Activated CD4-positive, alpha-beta memory T cell treated with anti-CD3 and anti-CD28 coated beads, Interleukin-2, amount 10 ng/mL, durations not matched to agents 7 days and 5 days (primary cell): ENCODE measurements at places on chromosomes 1 and 21. TPM values are rescaled to one million over a fixed set of nuclear protein-coding genes. Genes with fewer than 3 reads are reported as not detected.

GRCh38 chr1:110596312-110596711 is 9.8 kb downstream of the KCNA2 start:
- no peak for DNase-seq

- no peak for DNase-seq
Observed at GRCh38 chr1:6859415-6860343, 74.4 kb downstream of the CAMTA1 start.

DNA sequence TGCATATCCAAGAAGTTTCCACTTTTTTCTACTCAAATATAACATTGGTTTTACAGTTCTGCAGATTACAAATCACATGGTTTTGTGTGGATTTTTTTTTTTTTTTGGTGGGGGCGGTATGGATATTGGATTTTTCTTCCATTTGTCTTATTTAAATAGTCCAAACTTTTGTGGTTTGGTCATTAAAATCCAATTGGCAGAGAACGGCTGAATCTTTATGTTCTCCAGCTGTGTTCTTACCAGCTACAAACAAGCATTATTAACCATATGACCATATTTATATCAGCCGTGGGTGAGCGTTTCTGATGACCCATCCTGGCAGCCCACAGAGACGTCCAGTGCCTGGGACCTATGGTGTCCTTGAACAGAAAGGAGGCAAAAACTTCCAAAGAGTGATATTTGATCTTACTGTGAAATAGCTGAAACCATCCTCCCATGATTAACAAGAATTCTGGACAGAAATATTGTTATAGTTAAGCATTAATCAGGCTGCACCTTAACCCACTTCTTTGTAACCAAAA is 200.4 kb downstream of the LYPLAL1 start:
- no peak for DNase-seq

DNA sequence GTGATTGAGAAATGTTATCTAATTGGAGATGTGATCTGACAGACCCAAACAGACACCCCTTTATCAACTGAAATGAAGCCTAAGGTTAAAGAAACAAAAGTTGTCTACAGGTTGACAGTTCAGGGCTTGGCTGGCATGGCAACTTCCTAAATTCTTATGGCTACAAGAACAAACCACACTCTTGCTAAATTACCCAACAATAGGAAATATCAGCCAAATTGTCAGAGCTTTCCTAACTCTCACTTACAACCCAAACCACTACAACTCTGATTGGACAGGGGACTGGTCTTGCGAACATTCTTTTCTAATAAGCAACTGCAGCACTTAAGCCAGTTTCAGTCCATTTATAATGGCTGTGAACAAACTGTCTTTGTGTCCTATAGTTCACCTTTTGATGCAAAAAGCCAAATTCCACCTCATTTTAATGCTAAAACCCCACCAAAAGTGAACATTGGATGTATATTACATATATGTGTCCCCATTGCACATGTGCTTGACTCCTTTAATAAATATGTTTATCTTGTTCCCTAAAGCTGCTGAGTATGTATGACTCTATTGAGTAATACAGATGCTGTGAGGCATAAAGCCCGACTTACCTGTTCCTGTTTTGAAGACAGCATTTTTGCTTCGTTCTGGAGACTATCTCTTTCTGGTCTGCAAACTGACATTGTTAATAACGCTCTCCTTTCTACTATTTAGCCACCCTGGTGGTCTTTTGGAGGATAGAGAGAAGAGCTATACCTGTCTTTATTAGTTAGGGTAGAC is 101.3 kb upstream of the HMCN1 start:
- DNase-seq = no peak

DNA sequence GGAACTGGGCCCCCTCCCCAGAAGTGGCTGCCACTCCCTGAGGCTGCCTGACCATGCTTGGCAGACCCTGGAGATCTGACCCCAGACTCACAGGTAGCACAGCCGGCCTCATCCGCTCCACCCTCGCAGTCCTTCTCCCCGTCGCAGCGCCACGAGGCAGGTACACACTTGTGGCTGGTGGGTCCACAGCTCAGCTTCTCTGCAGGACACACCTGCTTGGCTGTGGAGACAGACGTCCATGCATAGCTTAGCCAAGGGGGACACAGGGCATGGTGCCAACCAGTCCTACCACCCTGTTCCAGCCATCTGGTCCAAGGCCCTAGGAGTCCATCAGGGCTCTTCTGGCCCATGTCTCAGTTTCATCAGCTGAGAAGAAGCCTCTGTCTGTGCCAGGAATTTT is 42.2 kb upstream of the MAGOH start:
- no peak for DNase-seq

- DNase-seq = no peak
Observed at GRCh38 chr1:85174503-85174902, 26.3 kb downstream of the SYDE2 start.

DNA sequence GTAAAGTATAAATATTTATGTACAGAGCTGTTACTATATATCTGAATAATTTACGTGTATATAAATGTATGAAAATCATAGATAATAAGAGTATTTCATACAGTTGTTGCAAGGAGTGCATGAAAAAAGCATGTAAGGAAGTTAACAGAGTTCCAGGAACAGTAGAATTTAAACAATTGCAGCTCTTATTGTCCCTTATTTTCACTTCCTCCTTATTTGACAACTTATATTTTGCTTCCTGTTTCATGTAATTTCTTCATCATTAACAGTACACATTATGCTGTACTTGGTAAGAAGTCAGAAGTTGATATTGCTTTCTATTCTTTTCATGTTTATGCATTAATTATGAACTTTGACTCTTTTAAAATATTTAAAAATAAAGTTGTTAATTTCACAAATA is 681.5 kb downstream of the LRRIQ3 start:
- no peak for DNase-seq

DNA sequence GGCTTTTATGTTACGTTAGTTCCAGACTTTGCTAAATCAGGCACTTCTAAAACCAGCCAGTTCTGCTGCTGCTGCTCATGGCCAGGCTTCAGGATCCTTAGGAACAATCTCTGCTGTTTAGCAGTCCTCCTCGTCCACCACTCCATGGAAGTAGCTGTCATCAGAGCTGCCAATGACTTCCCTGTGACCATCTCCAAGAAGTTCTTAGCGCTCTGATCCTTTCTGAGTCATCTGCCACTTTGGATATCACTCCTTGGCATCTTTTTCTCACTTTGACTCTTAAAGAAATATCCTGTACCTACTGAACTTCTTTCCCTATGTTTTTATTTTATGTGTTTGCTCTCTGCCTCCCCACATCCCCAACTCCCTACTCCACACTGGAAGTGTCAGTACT is 14.7 kb upstream of the IRF2BP2 start:
- no peak for DNase-seq

GRCh38 chr1:168842916-168843315 is 113.9 kb upstream of the DPT start:
- DNase-seq = no peak

DNA sequence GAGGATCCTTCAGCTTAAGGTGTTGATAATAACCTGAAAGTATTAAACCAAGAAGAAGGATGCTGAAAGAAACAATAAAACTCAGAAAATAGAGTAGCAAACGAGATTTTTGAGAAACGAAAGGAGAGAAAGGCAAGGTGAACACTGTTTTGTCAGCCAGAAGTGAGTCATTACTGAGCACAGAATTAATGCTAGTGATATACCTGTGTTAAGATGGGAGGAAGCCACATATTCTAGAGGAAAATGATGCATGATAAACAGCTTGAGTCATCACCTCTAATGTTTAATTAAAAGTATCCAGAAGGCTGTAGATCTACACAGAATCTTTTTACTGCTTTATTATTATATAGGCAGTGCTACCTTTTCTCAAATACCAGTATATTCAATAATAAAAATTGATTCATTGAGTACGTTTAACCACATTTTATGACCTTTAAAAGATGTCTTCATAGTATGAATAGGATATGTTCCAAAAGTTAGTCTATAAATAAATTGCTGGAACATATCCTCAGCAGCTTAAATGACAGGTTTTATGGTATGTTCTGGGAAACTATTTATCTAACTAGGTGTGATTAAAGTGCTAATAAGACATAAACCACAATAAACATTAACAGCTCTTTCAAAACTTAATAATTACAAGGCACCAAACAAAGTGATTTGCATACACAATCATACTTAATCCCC is 10.3 kb downstream of the SH3GLB1 start:
- DNase-seq = no peak

- DNase-seq = no peak
Observed at GRCh38 chr1:211738691-211739301, 63.4 kb upstream of the NEK2 start.

GRCh38 chr1:152189657-152190442 is 30.8 kb upstream of the RPTN start:
- DNase-seq = peak; percentile 71

GRCh38 chr1:177585302-177586220 is 384.3 kb downstream of the SEC16B start:
- DNase-seq = no peak

DNA sequence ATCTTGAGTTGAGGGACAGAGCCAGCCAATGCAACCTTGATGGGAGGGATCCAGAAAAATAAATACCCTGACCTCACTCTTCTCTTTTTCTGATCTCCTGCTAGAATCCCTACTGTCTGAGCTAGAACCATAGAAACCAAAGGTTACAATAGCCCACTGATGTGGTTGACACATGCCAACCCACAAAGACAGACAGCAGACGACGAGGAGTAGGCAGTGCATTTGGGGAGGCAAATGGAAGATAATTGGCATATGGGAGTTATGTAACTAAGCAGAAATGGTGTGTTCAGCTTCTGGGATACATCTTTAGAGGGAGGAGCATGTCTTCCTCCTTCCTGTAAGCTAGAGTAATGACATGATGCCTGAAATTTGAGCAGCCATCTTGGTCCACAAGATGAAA is 171.7 kb upstream of the FGGY start:
- DNase-seq = no peak

DNA sequence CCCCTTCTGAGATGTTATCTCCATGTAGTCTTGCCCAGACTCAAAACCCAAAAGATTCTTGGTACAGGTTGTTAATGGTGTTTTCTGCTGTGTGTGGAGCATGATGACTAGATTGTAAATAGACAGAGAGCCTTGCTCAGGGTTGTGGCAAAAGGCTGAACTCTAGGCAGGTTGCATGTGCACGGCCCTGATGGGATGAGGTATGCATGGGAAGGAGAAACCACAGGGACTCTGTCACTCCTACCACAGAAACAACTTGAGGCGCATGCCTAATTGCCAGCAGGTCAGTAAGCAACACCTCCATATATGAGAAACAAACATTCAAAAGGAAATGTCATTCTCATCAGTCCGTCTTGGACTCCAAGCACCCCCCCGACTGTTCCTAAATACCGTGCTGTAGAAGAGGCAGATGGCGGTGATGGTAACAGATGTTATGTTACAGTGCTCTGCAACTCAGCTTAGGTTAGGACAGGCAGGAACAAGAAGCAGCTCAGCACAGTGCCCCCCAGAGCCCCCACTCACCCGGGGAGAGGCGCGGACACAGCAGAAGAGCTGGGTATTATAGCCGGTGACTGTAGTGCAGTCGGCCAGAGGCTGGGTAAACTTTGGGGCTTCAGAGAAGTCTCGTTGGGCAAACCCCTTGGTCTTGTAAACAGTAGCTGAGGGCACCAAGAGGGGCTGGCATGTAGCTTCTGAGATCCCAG is 10.9 kb downstream of the MYBPHL start:
- DNase-seq = no peak

DNA sequence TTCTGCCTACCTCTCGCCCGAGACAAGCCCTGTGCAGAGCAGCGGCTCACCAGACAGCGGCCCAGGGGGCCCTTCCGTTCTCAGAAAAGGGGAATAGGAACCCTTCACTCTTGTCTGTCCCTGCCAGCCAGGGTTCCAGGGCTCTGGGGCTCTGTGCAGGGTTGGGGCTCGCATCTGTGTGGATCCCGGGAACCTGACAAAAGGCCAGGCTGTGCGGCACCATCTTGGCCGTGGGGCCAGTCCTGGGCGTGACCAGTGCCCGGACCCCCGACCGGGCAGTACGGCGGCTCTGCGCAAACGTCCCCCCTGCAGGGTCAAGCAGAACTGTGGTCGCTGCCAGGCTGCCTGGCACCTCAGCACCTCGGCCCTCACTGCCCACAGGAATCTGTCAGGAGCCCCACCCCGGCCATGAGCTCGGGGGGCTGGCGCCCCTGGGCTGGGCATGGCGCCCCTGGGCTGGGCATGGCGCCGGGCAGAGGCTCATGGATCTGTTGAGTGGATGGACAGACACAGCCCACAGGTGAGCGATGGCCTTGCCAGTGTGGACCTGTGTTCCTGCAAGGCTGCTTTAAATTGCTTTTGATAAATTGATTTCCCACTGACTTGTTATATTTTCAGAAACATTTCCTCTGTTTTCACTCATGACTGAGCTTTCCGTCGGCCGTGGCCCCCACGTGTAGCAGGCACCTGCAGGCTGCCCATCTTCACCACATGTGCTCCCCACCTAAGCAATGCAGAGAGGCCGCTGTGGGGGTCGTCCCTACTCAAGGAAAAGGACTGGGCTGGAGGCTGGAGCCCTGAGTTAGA is 59.0 kb downstream of the SLX9 start:
- DNase-seq = no peak

DNA sequence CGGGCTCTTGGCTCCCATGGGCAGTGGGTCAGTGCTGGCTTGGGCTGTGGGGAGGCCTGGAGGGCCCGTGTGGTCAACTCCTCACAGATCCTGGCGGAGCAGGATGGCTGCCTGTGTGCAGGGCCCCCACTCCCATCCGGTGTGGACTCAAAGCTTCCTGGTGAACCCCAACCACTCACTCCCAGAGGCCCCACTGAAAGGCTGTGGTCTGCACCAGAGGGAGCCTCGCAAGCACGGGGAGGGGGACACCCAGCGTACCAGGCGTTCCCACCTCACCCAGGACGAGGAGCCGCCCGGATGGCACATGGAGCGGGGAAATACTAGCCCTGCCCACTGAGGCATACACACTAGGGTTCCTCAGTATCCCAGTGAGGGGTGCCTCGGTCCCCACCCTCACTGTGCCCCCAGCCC is 75.4 kb upstream of the ACTRT2 start:
- no peak for DNase-seq

DNA sequence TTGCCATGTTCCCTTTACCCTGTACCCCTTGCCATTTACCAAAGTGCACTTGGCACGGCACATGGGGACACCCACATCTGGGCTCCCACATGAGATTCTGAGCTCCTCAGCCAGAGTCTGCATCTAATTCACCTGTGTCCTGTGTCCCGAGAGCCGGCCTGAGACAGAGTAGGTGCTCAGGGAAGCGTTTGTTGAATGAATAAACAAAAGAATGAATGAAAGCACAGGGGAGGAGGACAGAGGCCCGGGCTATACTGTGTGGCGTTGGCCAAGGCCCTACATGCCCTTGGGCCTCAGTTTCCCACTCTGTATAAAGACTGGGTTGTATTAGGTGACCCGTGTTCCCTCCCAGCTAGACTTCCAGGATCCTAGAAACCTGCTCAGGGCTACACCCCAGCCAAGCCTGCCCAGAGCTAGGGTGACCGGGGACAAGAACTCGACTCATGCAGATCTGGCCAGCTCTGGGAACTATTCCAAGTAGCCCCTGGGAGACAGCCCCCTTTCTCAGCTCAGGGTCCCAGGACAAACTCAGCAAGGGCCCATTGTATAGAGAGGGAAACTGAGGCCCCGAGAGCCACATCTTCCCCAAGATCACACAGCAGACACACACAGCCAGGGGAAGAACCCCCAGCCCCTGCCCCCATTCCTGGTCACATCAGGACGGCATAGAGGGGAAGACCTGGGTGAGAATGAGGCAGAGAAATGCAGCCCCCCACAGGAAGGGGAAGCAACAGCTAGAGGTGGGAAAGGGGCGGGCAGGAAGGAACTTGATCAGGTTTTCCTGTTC is 6.0 kb downstream of the EPHA2 start:
- no peak for DNase-seq

Gene CR1
- not detected for total RNA-seq

Gene RAB13
- total RNA-seq = 0.43 TPM

Gene OR2G6
- not detected for total RNA-seq

Gene SLC25A34
- 1.4 TPM for total RNA-seq

Gene TCHHL1
- not detected for total RNA-seq

Gene SELE
- total RNA-seq = not detected

Gene TLR5
- total RNA-seq = 0.15 TPM

Gene HTR1D
- total RNA-seq = not detected

Gene RRP1
- total RNA-seq = 22.6 TPM
